CD4-positive, alpha-beta T cell treated with Interleukin-4 for 1 hour (primary cell): ENCODE measurements at places on chromosomes 7 and 10.

DNA sequence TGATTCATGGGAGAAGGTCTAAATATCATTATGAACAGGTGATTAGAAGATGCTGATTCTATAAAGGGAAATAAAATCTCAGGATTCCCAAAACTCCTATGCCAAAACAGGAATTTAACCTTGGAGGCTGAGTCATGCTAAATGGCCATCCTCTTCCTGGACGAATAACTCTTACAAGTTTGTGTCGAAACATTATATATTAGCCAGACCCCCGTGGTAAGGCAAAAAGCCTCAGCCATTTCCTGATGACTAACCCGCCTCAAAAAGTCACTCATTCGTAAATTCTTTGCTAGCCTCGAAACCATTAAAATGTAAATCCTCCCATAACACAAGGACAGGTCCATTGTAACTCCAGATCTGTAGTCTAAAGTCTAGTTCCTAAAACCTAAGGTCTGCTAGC, 32.0 kb downstream of the CUL2 start:
- DNase-seq = no peak

- DNase-seq = peak; percentile 32
Measured at GRCh38 chr7:142459551-142459963, 201.7 kb upstream of the PRSS58 start.

DNA sequence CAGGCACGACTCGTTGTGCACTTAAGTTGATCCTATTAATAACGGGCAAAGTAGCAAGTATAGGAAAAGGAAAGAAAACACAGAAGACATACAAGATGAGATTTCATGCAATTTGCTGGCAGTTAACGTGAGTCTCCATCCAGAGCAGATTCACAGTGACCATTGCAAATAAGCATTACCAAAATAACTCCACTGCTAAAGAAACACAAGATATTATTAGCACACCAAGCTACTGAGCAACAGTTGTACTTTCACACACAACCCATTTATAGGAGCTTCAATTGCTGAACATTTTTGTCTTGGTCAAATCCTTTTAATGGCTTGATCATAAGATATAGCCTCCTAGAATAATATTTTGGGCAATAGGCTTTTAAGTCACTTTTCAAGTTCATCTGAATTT, 187.7 kb upstream of the HGF start:
- DNase-seq = no peak

GRCh38 chr10:18542832-18543231, 108.6 kb downstream of the NSUN6 start:
- no peak for DNase-seq

- DNase-seq = no peak
Measured at GRCh38 chr7:131061158-131061557, 266.5 kb upstream of the MKLN1 start.

DNA sequence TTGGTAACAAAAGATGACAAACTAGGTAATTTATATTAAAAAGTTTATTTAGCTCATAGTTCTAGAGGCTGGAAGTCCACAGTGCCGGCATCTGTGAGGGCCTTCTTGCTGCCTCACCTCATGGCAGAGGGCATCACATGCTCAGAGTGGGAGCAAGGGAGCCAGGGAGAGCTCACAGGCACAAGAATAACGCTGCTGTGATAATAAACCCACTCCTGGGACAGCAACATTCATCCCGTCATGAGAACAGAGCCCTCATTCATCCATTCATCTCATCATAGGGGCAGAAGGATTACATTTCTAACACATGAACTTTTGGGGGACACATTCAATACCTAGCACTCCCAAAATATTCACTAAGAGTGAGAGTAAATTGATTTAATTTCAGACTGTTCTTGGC, 170.6 kb upstream of the AKR1E2 start:
- DNase-seq = no peak

- DNase-seq = no peak
Measured at GRCh38 chr10:53005612-53006345, 233.2 kb upstream of the MBL2 start.

DNA sequence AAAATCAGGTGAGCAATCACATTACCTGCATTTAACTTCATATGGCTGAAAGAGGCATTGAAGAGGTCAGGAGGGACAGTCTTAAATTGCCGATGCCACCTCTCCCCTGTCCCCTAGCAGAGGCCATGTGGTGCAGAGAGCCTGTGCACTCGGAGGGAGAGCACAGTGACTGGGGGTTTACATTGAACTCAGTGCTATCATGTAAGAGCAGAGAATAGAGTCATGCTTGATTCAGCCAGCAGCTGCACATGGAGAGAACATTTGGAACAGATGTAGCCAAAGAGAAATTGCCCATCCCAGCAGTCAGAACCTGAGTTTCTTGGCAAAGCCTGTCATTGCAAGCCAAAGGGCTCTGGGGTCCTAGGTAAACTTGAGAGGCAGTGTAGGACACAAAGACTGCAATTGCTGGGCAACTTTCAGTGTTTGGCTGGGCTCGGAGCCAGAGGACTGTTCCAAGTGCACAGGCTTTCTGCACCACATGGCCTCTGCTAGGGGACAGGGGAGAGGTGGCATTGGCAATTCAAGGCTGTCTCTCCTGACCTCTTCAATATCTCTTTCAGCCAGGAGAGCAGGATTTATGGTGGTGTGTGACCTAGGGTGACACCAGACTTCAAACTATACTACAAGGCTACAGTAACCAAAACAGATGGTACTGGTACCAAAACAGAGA, 267.1 kb downstream of the REEP3 start:
- no peak for DNase-seq

- no peak for DNase-seq
Measured at GRCh38 chr10:100713049-100713858, 32.1 kb upstream of the PAX2 start.

GRCh38 chr7:135236727-135237126, 3.1 kb downstream of the STRA8 start:
- no peak for DNase-seq

- no peak for DNase-seq
Measured at GRCh38 chr7:92698237-92698841, 108.1 kb upstream of the FAM133B start.

- no peak for DNase-seq
Measured at GRCh38 chr10:13399752-13400151, 51.7 kb upstream of the SEPHS1 start.

DNA sequence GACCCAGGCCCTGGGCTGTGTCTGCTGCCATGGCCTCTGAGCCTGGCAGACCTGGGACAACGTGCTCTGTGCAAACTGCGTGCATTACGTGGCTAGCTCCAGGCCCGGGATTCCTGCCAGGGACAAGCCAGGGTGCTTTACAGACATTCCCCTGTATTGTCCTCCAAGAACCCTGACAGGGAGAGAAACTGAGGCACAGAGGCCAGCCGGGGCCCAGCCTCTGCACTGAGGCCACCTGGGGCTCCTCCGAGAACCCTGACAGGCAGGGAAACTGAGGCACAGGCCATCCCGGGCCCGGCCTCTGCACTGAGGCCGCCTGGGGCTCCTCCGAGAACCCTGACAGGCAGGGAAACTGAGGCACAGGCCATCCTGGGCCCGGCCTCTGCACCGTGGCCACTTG, 64.9 kb downstream of the CFAP46 start:
- DNase-seq = peak; percentile 4

- no peak for DNase-seq
Measured at GRCh38 chr10:15427843-15428414, 56.8 kb upstream of the FAM171A1 start.

GRCh38 chr10:101767600-101767945, 8.3 kb downstream of the FGF8 start:
- no peak for DNase-seq

- DNase-seq = no peak
Measured at GRCh38 chr10:18822156-18822555, 162.9 kb downstream of the ARL5B start.

GRCh38 chr10:72170263-72170662, 45.5 kb upstream of the ANAPC16 start:
- no peak for DNase-seq

- no peak for DNase-seq
Measured at GRCh38 chr10:50937230-50937907, 51.9 kb upstream of the A1CF start.

- no peak for DNase-seq
Measured at GRCh38 chr7:16847381-16847860, 34.4 kb downstream of the AGR3 start.

GRCh38 chr7:111783854-111784253, 221.6 kb upstream of the IMMP2L start:
- no peak for DNase-seq

GRCh38 chr7:67955061-67955460, 958.4 kb downstream of the TYW1 start:
- DNase-seq = no peak

- no peak for DNase-seq
Measured at GRCh38 chr7:16080131-16080530, 341.2 kb downstream of the CRPPA start.

DNA sequence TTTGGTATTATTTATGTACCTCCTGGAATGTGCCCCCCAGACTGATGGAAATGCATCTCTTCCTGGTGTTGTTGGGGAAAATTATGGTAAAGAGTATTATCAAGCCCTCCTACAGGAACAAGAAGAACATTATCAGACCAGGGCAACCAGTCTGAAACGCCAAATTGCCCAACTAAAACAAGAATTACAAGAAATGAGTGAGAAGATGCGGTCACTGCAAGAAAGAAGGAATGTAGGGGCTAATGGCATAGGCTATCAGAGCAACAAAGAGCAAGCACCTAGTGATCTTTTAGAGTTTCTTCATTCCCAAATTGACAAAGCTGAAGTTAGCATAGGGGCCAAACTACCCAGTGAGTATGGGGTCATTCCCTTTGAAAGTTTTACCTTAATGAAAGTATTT, 17.0 kb downstream of the CSGALNACT2 start:
- no peak for DNase-seq

DNA sequence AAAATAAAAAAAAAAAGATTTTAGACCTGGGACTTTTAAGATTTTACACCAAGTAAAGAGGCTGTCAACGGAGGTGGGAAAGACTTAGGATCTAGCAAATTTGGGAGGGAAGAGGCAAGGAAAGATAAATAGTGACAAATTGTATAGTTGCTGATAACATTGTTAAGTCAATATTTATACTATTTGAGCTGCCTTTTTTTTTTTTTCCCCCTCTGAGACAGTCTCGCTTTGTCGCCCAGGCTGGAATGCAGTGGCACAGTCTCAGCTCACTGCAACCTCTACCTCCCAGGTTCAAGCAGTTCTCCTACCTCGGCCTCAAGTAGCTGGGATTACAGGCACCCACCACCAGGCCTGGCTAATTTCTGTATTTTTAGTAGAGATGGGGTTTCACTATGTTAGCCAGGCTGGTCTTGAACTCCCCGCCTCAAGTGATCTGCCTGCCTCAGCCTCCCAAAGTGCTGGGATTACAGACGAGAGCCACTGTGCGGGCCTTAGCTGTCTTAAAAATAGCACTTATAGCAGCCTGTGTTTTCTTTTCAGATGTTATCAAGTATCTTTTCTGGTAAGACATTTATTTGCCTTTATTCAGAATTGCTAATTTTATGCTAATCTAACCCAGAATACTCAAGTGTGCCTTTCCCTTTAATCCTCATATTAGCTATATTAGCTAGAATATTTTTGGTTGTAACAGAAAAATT, 94.5 kb downstream of the MMRN2 start:
- DNase-seq = no peak

GRCh38 chr7:158868764-158869410, 12.5 kb downstream of the DYNC2I1 start:
- DNase-seq = no peak

DNA sequence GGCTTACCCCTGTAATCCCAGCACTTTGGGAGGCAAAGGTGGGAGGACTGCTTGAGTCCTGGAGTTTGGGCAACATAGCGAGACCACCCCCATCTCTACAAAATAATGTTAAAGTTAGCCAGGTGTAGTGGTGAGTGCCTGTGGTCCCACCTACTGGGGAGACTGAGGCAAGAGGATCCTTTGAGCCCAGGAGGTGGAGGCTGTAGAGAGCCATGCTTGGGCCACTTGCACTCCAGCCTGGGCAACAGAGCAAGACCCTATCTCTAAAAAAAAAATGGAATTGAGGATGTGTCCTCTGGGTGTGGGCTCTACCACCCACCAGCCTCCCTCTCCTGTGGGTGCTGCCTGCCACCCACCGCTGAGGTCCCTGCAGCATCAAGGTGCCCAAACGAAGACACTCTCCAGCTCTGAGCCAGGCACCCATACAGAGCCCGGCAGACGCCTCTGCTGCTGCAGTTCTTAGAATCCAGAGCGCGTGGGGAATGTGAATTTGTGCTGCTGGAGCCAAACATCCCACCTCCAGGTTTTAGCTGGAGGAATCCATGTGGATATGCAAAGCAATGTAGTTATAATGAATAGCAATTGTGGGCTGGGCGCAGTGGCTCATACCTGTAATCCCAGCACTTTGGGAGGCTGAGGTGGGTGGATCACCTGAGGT, 176.0 kb upstream of the TNRC18 start:
- DNase-seq = no peak

DNA sequence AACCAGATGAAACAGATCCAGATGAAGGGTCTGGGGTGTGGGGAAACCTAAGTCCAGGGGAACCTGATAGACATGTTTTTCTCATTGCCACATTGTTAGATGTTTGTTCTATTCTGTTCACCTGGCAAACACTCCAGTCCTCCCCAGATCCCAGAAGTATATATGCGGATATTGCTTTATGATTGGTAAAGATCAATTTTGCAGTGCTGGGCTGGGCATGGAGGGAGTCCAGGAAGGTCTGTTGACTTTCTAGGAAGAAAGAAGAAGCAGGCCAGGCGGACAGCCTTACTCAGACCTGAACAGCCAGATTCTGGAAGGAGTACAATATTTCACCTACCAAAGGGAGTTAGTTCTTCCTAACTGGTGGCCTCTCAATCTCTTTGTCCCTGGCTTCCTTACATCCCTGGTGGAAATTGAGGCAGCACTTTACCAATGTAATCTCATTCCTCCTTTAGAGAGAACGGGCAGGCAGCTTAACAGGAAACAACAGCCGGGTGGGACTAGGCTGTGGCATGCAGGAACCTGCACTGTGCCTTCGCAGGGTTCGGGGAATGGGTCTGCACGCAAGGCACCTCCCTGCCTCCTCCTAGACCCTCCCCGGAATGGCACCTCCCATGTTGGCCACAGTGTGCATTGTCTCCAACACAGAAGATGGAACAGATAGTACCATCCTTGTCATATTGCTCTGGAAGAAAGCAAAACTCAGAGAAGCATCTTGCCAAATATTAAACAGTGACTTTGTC, 930 bp downstream of the GIMAP6 start:
- peak; percentile 39 for DNase-seq

DNA sequence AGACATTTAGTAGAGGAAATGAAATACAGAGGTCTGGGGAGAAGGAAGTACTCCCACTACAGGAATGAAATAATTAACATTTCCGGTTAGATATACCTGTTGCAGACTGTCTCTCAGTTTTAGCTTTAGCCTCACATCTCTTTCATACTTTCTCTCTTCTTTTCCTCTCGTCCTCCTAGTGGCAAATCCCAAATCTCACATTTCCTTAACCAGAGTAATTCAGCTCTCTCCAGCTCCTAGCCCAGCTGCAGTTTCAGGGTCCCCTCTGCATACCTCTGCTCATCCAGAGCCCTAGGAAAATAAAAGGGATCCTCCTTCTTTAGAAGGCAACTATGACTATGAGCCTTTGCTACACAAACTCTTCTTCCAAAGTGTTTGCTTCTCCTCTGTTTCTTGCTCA, 643.2 kb downstream of the PHTF2 start:
- DNase-seq = no peak
